CD4-positive, alpha-beta T cell treated with Interleukin-2 at 100 ng/mL for 4 hours (primary cell): ENCODE measurements at places on chromosomes 7 and 10.

DNA sequence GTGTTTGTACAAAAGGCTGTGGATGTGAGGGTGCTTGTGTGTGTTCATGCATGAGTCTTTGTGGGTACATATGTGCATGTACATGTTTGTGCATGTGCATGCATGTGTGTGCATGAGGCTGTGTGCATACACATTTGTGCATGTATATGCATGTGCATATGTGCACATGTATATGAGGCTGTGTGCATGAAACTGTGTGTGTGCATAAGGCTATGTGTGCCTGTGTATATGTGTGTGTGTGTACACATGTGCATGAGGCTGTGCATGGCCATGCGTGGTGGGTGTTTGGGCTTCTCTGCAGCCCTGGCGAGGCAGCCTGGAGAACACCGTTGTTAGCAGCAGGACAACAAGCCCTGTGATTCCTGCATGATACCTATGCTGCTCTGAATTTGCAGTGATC is 207.7 kb upstream of the ADCY1 start:
- no peak for DNase-seq

- DNase-seq: no peak
Observed at GRCh38 chr7:138900035-138900828, 81.0 kb downstream of the KIAA1549 start.

DNA sequence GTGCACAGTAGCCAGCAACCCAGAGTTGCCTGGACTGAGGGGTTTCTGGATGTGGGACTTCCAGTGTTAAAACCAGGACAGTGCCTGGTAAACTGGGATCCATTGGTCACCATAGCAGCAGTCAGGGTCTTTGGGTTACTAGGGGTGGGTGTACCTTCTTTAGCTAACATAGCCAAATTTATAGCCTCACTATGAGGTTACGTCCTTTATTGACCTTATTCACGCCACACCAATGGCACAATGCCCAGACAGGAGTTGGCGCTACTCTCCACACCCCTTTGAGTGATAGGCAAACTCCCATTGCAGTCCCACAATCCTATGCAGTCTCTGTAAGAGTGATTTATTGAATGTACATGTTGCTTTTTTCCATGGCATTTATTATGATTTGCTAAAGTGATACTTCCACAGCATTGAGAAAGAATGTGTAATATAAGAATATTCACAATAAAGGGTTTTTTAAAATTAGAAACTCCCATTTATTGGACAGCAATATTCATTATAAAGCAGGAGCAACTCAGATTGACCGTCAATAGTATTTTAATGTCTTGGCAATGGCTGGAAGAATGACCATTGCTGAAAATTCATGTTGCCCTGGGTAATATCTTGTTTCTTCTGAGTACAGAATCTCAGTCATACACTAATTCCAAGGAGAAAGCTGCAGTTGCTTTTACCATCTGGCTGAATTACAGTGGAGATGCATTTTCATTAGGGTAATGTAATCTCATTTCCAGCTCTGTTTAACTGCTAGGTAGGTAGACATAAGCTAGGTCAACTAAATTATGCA is 26.1 kb downstream of the IFIT5 start:
- no peak for DNase-seq

DNA sequence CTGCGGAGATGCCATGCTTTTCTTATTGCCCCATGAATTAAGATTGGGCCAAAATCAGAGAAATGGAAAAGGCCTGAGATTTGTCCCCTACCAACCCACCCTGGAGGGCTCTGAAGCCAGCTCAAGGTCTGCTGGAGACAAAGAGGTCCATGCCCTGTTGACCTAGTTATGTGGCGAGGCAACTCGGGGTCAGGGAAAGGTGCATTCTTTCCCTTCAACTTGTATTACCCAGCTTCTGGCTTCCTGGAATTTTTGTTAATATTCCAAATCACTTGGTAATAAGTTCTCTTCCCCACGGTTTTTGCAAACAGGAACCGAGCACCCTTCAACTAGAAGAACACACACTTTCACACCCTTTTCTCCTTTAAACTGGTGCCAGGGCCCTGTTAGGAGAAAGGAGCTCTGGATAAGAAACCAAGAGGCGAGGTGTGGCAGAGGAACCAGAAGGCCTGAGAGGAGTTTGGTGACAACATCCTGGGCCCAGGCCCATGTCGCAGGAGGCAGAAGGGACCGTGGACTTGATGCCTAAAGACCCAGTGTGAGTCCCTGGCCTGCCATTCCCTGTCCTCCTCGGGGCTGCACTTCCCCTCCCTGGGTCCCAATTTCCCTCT is 12.5 kb upstream of the SFRP5 start:
- DNase-seq: no peak

DNA sequence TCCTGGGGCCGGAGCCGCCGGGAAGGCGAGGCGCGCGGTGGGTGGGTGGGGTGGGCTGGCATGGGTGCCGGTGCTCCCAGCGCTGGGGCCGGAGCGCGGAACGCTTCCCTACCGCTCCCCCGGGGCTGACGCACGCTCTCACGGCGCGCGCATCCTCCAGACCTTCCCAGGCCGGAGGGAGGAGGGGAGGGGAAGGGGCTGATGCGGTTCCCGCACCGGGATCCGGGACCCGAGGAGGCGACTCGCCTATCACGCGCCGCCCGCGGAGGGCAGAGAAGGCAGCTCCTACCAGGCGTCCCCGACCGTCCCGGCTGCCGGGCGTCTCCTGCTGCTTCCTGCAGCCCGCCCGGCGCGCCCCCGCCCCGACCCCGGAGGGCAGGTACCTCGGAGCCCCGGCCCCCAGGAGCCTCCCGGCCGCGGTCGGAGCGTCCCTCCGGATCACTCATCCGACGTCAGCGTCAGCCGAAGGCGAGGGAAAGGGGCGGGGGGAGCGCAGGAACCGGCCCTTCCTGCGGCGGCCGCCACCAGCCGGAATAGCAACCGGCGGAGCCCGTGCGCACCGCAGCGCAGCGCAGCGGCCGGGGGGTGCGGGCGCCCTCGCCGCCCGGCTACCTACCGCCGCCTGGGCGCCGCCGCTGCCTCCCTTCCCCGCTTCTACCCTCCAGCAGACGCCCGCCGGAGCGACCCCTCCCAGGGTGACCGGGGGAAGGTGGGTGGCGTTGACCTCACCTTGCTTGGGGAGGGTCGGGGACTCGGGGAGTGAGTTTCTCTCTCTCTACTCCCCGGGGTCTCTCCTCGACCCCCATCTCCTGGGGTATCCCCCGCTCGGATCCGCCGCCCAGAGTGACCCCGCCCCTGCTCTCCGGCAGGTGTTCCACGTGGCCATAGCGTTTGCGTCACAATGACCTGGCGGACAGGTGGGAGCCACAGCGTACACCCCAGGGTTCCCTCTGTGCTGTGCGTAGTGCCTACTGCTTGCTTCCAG is at the start of gene ICA1:
TSS of gene ICA1 (minus strand) at position 457 of the 985 bp plus-strand sequence. CDS start 26,241 bp downstream, outside the sequence.
- DNase-seq: no peak

DNA sequence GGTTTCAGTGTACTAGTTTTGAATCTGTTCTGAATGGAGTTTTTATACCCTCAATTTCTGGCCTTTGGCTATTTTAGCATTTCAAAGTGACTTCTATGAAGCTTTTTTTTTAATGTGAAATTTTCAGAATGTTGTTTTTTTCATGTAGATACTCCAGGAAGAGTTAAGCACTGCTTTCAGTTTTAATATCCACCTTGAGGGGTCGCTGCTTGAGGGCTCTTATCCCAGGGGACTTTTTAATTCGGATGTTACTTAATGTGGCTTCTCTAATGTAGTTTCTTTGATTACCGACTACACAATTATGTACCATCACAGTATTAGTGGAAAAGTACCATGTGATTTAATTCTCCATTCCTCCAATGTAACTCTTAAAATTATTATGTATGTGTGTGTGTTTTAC is 5.2 kb downstream of the IFIT5 start:
- DNase-seq: peak; percentile 37

DNA sequence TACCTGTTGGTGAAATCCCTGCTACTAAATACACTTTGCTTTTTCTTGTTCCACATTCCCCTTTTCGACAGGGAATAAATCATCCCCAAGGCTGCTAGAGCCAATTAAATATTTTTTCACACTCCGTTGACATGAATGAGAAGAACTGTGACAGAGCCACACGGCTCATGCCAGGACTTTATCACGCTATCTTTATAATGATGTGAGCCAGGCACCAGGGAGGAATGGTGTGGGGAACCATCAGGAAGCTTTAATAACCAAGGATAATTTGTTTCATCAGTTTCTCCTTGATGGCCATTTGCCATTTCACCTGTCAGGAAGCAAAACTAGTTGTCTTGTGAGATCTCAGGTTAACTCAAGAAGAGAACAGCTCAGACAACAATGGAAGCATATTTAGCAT is 193.0 kb upstream of the C7orf33 start:
- DNase-seq: no peak

DNA sequence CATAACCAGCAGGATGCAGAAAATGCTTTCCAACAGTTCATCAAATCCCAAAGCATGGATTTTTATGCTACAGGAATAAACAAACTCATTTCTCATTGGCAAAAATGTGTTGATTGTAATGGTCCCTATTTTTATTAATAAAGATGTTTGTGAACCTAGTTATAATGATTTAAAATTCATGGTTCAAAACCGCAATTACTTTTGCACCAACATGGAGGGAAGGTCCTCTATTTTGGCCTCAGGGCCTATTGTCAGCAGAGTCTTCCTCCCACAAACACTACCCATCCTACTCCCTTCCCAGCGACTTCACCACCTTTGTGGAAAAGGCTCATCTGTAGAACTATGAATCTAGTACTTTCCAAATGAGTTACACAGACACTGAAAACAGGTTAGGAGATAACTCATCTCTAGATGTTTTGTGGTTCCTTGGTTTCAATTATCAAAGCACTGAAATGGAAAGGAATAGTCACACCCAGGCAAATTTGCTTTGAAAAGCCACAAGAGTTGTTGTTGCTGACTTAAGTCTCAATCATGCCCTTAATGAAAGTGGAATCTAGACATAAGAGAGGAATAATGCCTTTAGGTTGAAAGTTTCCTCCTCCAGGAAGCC is 59.4 kb upstream of the FRMD4A start:
- DNase-seq: peak; percentile 31

DNA sequence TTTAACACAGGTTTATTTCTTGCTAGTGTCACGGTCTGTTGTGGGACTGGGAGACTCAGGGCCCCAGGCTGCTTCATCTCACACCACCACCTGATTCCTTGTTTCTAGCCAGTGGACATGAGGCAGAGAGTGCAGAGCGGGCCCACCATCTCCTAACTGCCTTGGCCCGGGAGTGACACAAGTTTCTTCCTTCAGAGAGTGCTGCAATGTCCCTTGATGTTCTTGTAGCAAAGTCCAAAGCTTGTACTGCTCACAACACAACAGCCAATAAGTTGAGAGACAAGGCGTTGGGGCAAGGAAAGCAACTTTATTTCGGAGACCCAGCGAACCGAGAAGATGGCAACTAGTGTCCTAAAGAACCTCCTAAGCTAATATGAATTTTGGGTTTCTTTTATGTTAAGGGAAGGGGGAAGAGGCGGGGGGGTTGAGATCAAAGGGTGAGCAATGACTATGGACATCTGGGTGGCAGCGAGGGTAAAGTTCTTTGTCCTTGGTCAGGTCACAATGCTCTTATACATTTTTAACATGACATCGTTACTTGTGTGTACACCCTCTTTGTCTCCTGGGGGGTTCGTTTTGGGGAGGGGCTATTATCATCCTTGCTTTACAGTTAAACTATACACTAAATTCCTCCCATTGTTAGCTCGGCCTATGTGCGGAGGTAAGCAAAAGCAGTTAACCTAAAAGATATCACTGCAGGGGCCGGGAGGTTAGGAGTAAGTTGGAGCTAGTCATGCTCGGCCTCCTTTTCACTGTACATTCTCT is 31.6 kb downstream of the SH2D4B start:
- DNase-seq: no peak

GRCh38 chr10:4581929-4582328 is 244.1 kb upstream of the AKR1E2 start:
- DNase-seq: no peak
